ENCODE measurements at places on chromosomes 4 and X.

- no peak for DNase-seq
Observed at GRCh38 chrX:131831185-131831520, 191.9 kb upstream of the STK26 start.

GRCh38 chr4:127417885-127418535, 214.7 kb upstream of the INTU start:
- no peak for DNase-seq

DNA sequence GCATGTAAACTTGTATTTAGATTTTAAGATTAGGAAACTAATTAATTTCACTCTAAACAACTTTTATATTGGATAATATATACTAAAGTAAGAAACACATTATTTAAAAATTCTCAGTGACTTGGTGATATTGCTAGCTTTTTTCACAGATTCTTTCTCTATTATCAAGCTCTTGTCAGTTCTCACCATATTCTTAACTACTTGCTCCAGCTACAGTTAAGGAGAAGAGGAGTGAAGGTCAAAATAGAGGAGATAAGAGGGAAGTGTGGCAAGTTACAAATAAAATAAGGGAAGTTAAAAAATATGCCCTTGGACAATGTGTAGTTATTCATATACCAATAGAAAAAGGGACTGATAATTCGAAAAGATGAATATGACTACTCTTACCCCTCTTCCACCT, 34.7 kb upstream of the NAF1 start:
- no peak for DNase-seq

DNA sequence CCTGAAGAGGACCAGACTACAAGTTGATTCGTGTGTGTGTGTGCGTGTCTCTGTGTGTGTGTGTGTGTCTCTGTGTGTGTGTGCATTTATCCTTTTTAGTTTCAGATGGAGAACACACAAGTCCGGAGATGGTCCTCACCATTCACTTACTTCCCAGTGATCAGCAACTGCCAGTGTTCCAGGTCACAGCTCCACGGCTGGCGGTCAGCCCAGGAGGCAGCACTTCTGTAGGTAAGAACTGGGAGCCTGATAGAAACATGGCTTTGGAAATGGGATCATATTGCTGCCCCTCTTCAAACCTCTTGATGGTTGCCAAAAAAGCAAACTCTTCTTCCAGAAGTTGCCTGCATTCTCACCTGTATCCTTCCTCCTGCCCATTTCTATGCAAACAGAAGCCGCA, 122.6 kb upstream of the ANXA3 start:
- no peak for DNase-seq

- DNase-seq: no peak
Observed at GRCh38 chr4:88757067-88757466, 59.4 kb upstream of the NAP1L5 start.

DNA sequence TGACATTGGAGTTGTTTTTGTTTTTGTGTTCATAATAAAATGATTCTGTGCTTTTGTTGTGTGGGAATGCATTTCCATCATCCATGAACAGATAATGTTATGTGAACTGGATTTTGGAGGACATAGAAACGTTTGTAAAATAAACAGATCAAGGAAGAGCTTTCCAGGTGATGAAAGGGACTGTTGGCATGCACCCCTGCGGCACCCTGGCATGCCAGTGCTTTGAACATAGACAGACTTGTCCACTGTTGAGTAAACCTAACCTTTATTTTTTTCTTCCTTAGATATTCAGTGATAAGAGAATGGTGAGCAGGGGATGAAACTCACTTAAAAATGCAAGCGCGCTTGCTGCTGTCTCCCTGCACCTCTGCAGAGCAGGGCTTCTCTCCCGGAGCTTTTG, 59.8 kb downstream of the TRAPPC11 start:
- no peak for DNase-seq

DNA sequence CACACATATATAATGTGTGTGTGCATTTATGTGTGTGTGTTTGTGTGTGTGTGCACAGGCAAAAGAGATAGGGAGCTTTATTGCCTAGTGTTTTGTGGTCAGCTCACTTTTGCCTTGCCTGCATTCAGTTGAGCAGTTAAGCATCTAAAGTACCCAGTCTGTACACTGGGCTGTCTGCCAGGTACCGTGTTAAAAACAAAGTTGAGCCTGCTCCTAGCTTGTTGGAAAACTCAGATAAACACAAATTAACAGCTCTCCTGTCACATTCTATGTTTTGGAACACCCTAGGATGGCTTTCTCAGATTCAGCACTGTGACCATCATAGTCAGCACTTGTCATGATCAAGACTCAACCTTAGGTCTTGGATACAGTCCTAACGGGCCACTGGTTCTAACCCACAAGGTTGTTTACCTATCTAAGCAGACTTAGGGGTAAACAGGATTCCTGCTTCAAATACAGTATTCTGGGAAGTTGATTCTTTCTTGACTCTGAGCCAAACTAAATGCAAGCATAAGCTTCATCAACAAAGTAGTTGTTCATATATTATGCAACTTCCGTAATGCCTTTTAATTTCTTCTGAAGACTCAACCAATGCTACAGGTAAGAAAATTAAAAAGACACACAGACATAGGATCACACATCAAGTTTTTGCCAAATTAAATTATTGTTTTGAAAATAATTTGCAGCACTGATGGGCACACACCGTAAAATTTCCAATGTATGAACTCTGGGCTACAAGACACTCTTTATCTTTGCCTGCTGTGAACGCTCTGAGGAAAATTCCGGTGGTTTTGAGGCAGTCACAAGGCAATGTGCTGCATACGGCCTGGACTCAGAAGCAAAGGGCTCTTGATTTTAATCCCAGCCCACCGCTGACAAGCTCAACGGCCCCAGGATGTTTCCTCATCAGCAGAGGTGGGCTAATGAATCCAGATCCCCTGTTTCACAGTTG, 11.3 kb upstream of the CD99 start:
- DNase-seq: no peak

DNA sequence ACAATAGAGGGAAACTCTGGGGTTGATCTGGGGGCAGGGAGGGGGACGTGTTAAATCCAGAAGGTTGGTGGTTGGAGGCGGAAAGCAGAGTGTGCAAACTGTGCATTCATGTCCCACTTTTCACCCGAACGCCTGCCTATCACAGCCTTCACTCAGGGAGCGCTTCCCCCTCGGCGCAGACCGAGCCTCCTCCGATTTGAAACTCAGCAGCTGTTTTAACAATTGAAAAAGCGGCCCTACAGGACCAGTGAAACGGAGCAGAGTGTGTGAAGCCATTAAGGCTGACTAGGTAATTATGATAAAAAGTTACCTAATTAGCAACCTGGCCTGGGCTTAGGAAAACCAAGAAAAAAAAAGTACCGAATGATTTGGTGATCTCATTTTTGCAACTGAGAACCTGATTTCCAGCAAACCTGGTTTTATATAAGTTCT, 685 bp upstream of the NDNF start:
- DNase-seq: peak; percentile 8
